ENCODE measurements at places on chromosomes 11 and 22.

GRCh38 chr11:107695446-107695845, 16.4 kb downstream of the SLN start:
- DNase-seq = no peak

GRCh38 chr11:3853899-3854659, 1.4 kb upstream of the STIM1 start:
- no peak for DNase-seq

- DNase-seq = no peak
Measured at GRCh38 chr11:92545906-92546471, 321.4 kb downstream of the FAT3 start.

- DNase-seq = no peak
Measured at GRCh38 chr11:65558930-65559509, 861 bp upstream of the LTBP3 start.

DNA sequence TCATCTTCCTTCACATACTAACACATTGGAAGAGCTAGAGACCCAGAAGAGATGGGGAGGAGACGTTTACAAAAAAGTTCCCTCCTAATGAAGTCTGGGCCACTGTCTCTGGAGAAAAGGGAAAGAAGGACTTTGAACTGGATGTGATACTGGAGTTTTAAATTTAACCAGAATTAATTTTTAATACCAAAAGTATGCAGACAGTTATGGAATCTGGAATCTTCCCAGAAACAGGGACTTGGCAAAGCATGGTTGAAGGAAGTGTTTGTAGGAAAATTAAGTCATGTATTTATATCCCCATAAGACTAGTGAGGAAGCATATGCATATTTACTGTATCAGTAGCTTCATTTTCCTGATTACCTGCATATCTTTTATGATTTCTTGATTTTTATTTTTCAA, 215.5 kb downstream of the TTC28 start:
- DNase-seq = no peak

DNA sequence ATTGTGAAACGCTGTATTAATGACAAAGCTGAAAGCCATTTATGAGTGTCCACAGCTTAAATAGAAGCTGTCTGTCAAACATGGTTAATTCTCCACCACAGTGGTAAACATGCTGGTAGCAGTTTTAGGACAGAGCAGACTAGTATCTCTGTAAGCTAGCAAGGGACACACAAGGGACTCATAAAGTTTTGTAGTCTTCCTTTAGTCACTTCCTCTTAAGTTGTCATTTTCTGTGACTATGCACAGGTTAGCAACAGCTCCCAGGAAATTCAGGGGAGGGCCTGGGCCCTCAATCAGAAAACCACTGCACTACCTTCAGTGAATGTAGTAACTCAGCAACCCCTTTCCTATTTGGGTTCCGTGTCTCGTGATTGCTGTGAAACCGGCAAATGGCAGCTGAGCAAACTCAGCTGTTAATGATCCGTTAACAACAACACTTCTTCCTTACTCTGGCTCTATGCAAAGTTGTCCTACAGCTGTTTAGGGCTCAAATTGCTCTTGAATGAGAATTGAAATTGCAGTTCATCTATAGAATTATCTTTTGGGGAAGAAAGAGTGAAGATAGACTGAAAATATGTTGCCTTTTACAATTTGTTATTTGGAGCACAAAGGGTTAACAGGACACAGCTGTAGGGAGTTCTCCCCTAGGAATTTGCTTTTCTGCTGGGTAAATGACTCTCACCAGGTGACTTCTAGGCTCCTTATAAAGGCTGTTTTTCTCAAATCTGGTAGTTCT, at the start of gene MMP26:
TSS of gene MMP26 (plus strand) at position 731 of the 736 bp plus-strand sequence.
- DNase-seq = no peak

- DNase-seq = no peak
Measured at GRCh38 chr11:10941414-10941813, 83.6 kb upstream of the ZBED5 start.

- DNase-seq = no peak
Measured at GRCh38 chr11:56089697-56090096, 3.4 kb upstream of the OR8I2 start.

- no peak for DNase-seq
Measured at GRCh38 chr22:39985383-39986035, 9.2 kb upstream of the FAM83F start.

DNA sequence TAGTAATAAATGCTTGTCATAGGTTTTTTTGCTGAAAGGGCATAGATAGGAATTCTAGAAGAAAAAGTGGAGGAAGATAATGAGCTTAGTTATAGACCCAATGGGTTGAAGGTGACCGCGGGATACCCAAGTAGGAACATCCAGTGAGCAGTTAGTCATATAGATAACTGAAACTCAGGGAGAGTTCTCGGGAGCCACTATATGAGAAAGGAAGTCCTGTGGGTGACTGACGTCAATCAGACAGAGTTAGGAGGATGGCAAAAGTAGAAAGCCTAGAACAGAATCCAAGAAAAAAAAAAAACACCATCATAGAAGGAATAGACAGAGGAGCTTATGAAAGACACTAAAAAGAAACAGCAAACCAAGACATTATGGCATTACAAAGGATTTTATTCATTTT, 1.6 kb upstream of the CNGA4 start:
- DNase-seq = no peak

- DNase-seq = no peak
Measured at GRCh38 chr22:37222440-37222971, 10.2 kb upstream of the SSTR3 start.

- no peak for DNase-seq
Measured at GRCh38 chr22:25696763-25697162, 45.2 kb upstream of the MYO18B start.

- no peak for DNase-seq
Measured at GRCh38 chr22:20083157-20083890, 3.3 kb downstream of the DGCR8 start.

DNA sequence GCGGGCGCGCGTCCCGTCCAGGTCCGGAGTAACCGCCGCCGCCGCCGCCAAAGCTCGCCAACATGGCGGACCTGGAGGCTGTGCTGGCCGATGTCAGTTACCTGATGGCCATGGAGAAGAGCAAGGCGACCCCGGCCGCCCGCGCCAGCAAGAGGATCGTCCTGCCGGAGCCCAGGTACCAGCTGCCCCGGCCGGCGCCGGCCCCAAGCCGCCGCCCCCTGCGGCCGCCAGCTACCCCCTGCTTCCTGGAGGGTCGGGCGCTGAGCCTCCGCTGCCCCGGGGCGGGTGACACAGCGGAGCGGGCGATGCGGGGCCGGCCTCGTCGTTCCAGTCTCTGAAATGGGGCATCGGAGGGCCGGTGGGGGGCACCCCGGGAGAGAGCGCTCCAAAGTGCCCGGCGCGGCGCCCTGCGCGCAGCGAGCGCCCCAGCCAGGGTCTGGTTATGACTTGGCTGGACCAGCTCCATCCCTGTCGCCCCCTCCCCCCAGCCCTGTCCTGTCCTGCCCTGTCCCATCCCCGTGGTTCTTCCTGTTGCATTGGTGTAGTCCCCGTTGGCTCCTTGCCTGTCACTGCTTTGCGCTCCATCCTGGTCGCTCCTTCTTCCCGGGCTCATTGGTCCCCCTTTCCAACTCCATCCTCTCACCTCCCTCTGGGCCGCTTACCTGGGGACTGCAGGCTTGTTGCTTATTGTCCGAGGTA, 653 bp downstream of the GRK3 start:
- DNase-seq = peak; percentile 0

GRCh38 chr22:37802310-37803194, 5.2 kb upstream of the GCAT start:
- DNase-seq = no peak

- DNase-seq = no peak
Measured at GRCh38 chr11:130474637-130475400, 26.4 kb downstream of the ADAMTS15 start.

DNA sequence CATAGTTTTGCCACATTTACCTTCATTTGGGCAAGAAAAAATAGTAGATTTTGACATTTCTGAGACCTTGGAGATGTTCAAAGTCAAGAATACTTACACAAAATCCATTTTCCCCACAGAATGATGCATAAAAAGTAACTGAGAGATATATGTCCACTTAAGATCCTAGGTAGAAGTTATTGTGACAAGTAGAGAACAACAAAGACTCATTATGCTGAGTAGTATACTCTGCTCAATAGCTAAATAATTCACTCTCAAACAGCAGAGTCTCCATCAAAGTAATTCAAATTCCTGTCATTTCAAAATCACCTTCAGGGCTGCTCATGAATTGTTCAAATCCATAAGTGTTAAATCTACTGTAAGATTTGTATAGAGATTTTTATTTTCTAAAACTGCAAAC, 35.3 kb downstream of the IMMP1L start:
- DNase-seq = no peak

All from activated T-cell treated with anti-CD3 and anti-CD28 coated beads for 4 hours (primary cell).